Epithelial cell of umbilical artery (primary cell): ENCODE measurements at places on chromosomes 13 and 19. TPM values are rescaled to one million over a fixed set of nuclear protein-coding genes. Genes with fewer than 3 reads are reported as not detected.

Gene WDR88
- total RNA-seq: not detected in 2 replicates

Gene DOCK6
- 39.8 and 71.5 TPM in 2 replicates for total RNA-seq

Gene USHBP1
- total RNA-seq: 13.3 and 17.2 TPM in 2 replicates

Gene ATP4A
- total RNA-seq: not detected in 2 replicates

Gene ETV2
- total RNA-seq: 0.30 TPM in 1 of 2 replicates, not detected in the other

Gene SMIM44
- not detected in 2 replicates for total RNA-seq

Gene PRODH2
- total RNA-seq: not detected in 2 replicates

Gene OR7A17
- not detected in 2 replicates for total RNA-seq
